ENCODE measurements at places on chromosomes 2 and 18.
A peak's percentile ranks its signal among the peaks of the same experiment; 100 is the strongest.

DNA sequence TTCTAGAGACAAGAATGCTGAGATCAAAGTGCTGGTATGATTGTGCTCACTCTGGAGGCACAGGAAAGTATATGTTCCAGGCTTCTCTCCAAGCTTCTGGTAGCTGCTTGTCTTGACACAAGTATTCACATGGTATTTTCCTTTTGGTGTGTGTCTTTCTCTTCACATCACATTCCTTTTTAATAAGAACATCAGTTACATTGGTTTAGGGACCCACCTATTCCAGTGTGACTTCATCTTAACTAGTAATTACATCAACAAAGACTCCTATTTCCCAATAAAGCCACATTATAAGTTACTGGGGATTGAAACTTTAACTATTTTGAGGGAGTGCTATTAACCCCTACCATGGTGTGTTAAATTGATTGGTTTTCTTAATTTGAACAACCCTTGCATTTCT is 119.1 kb downstream of the FSIP2 start:
- peak; percentile 8 for DNase-seq

GRCh38 chr2:105712166-105712915 is 32.4 kb upstream of the NCK2 start:
- DNase-seq = peak; percentile 87

DNA sequence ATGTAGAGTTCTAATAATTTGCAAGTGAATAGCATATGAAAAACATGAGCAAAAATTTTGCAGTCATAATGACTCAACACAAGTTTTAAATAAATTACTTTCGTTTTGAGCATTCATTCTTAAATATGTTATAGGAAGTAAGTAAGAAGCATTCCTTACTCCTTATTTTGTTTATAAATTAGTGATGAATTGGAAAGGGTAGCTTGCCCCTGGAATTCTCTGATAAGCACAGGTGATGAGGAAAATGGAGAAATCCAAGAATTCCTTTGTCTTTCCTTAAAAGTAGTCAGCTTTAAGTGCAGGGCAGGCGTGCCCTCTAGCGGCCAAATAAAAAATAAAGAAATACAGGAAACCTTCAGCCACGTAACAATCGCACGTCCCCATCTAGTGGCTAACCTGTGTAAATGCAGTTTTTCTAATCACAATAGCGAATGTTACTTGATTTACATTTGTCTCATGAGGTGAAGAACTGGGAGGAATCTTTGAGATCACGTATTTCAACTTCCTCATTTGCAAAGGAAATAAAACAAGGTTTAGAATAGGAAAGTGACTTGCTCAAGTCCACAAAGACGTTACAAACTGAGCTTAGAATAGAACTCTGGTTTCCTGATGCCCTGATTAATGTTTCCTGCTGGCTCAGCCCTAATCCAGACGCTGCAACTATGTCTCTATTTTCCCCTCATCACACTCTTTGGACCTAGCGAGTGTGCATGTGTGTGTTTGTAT is 47.2 kb upstream of the ZNG1B start:
- DNase-seq = peak; percentile 79

- DNase-seq = no peak
Observed at GRCh38 chr2:31972059-31972458, 38.7 kb downstream of the MEMO1 start.

DNA sequence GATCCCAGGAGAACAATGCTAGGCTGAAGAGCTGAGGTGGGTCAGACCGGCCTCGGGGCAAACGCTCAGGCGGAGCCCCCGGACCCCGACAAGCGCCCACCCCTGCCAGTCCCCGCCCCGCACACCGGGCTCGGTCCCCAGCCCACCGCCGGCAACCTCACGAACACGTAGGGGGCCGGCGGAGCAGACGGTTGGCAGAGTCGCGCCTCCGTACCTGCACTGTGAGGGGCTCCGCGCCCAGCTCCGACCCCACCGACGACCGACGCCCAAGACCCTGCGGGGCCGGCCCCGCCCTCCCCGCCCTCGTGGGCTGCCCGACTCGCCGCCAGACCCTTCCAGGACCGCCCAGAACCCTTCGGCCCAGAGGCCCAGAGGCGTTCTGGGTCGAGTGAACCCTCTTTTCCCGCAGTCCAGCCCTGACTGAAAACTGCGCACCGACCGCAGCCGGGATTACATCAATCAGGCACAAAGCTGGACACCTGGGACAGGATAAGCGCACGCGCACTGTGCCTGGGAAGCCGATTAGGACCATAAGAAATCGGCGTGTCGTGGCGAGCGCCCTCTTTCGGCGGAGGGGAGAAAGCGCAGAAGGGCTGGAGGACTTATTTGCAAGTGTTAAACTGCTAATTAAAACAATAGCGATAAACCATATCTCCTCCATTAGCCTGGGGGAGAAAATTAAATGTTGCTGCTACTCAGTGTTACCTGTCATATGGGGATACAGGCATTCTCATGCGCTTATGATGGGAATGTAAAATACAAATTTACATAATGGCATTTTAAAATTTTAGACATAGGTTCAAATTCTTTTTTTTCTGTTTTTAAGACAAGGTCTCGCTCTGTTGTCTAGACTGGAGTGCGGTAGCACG is 11.7 kb upstream of the DCTN1 start:
- peak; percentile 84 for DNase-seq

DNA sequence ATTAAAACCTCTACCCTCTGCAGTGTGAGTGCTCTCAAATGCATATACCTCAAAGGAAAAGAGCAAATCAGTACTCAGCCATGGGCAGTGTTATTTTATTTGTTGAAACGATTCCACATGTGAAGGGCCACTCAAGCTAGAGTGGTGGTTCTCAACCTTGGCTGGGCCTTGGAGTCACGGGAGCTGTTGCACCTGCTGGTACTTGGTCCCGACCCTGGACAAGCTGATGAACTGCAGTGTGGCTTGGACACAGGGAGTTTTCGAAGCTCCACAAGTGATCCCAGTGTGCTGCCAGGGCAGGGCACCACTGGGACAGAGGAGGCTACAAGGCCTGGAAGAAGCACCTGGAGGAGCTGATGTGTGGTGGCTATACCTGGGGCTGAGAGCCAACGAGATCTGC is 19.7 kb downstream of the GNLY start:
- no peak for DNase-seq

DNA sequence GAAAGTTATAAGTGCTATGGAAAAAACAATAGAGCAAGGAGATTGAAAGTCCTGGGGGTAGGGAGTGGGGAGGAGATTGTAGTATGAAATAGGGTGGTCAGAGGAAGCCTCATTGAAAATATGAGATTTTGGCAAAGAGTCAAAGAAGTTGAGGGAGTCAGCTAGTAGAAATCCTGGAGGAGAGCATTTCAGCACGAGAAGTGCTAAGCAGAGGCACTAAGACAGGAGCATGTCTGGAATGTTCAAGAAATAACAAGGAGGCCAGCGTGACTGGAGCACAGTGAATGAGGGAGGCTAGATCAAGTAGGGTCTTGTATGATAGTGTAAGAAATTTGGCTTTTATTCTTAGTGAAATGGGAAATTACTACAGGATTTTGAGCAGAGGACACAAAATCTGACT is 2.1 kb upstream of the TSPYL6 start:
- DNase-seq = peak; percentile 71

DNA sequence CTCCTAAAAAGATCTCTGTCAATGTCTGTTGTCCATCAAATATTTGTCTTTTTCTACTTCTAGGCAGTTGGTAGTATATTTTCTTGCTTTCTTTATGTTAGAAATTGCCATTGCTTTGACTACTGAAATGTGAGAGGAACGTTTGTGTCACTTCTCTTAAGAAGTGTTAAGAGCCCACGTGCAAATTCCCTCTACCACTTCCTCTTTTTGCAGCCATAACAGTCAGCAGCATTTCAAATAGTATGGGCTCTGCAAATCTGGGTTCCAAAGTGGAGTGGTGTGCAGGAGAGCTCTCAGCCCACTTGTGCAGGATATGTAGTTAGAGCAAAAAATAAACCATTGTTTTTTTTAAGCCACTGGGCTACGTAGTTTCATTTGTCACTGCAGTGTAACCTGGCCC is 314.0 kb downstream of the MEIS1 start:
- DNase-seq = no peak

DNA sequence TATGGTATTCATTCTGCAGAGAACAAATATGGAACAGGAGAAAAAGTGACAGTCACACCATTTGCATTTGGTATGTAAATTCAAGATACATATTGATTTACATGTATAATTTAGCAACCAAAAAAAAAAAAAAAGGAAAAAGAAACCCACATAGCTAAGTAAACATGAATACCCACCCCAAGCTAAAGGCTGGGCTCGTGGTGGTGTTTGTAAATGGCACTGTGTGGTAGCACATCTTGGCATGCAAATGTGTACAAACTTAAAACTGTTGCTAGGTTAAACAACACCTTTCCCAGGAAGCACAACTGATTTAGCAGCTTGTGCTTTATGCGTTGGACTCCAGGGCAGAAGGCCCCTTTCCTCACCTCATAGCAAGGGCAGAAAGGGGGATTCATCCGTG is 481.1 kb upstream of the CELF4 start:
- DNase-seq = no peak

- no peak for DNase-seq
Observed at GRCh38 chr2:141570474-141571131, 560.2 kb downstream of the LRP1B start.

- no peak for DNase-seq
Observed at GRCh38 chr18:78849458-78849857, 130.2 kb upstream of the SALL3 start.

DNA sequence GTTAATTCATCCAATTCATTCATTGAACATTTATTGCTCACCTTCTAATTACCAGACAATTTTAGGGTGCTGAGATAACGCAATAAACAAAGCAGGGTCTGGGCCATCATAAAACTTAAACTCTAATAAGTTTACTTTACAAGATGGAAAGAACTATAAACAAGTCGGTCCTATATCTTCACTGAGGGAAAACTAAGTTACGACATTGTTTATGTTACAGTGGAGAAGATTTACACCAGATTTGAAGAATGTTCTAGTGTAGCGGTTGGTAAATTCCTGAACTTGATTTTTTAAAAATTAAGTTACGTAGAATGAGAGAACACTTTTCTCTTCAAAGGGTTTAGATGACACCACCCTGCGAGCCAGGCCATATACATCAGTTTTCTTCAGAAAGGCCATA is 20.7 kb upstream of the FRZB start:
- DNase-seq = no peak

DNA sequence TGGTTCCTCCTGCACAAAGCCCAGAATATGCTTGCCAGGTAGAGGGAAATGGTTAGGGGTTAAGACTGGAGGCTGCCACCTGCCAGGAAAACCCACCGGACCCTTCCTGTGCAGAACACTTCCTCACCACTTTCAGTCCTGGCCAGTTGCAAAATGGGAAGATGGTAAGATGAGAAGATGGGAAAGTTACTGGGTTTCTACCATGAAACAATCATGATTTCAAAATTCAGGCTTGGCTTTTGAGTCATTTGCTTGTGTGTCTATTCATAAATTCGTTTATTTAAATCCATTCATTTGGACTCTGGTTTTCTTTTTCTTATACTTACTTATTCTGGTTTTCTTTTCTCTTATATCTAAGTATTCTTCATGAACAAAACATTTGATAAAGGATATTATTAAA is 7.2 kb downstream of the BMP10 start:
- DNase-seq = no peak

- DNase-seq = peak; percentile 46
Observed at GRCh38 chr2:100819370-100820272, at the start of gene NPAS2. TSS of gene NPAS2 (plus strand) at chr2:100820139. CDS start at chr2:100904755, 84,616 bp downstream.

DNA sequence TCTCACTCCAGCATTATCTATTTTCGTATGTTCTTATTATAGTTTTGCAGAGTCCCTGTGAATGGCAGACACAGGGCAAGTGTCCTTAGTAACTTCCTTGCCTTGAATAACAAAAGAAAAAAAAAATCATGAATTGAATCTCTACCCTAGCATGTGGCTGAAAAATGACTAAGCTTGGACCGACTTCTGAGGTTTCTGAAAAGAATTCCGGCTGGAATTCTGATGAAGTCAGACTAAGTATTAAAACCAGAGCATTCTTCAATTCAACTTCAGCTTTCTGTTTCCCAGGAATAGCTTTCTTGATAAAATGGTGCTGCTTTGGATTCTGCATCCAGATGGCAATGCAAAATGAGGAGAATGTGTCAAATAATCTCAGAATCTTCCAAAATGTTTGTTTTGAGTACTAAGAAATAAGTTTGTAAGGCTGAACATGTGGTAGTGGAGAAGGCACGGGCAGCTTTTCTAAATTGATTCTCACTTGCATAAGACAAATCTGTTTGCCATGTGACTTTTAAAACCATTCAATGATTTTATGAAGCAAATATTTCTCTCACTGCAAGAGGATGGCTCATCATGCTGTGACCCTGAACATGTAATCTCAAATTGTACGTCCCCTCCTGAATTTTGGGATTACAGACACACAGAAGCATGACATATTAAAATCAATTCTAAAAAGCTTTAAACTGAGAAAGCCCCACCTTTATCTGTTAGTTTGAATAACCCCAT is 1462.8 kb upstream of the LRRTM1 start:
- DNase-seq = peak; percentile 89

GRCh38 chr18:70234667-70235459 is 29.4 kb upstream of the RTTN start:
- peak; percentile 68 for DNase-seq

GRCh38 chr18:44816050-44816449 is 135.4 kb downstream of the SETBP1 start:
- DNase-seq = no peak

DNA sequence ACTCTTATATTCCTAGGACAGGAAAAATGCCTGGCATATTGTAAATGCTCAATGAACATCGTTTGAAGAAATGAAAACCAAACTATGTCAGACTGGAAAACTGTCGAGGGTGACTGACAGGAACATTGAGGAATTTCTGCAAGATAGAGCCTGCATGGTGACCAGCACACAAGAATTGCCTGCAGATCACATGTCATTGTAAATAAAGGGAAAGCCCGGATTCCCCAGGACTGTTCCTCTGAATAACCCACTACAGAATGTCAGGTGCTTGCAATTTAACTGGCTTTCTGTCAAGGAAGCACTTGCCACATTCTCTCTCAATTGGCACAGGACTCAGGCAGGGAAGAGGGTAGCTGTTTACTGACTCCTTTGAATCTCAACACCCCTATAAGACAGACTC is 129.0 kb upstream of the REG3G start:
- DNase-seq = no peak

DNA sequence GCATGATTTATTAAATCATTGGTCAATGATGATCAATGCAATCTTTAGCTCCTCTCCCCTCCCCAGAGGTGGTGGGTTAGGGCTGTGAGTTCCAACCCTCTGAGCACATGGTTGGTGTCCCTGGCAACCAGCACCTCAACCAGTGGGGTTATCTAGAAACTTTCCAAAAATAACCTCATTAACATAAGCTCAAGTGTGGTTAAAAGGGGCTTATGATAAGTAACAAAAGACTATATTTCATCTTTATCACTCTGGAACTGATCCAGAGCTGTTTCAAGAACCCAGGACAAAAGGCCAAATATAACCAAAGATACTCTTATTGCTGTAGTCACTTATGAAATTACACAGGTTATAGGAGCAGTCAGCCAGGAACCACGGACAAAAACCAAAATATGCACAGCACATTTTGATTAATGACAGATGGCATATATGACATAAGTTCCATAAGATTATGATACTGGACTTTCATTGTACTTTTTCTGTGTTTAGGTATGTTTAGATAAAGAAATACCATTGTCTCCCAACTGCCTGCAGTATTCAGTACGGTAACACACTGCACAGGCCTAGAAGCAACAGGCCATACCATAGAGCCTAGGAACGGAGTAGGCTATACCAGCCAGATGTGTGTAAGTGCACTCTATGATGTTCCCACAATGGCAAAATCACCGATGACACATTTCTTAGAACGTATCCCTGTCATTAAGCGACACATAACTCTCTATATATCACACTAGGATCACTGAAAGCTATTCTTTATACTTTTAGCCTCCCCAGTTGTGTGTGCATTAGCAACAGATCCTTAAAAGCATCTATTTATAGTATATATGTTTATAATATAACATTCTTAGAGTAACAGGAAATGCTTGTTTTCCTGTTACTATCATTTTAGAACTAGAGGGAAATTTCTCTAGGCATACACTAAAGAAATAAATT is 31.9 kb downstream of the KIDINS220 start:
- peak; percentile 17 for DNase-seq

Measured in fibroblast of upper back skin (primary cell).